ENCODE measurements at places on chromosomes 2 and 18.

GRCh38 chr2:126703311-126703710 is 47.4 kb downstream of the GYPC start:
- DNase-seq: no peak

- peak; percentile 72 for DNase-seq
Measured at GRCh38 chr2:221518201-221518934, 53.7 kb downstream of the EPHA4 start.

GRCh38 chr2:68932402-68932801 is 20.3 kb downstream of the GKN2 start:
- no peak for DNase-seq

DNA sequence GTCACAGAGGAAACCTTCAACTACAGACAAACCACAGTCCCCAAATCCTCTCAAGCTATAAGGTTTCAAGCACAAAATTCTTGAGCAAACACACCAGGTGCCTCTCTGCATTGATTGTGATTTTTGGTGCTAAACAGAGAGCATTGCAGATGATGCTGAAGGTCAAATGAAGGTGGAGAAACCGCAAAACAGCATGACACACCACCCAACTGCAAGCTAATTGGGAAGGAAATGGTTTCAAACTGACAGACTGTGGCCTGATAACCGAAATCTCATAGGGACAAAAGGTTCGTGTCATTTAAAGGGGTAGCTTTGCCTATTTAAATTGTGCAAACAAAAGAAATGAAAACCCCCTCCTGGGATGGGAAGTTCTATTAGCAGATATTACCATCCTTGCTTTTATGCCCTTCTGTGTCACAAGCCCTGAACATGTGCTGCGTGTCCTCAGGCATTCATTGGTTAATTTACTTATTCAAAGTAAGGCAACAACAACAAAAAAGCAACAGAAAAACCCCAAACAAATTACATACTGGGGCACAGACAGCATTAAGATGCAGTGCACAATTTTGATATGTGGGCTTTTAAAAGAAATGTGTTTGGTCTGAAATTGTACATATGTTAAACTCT is 154.9 kb downstream of the AQP4 start:
- DNase-seq: no peak

- DNase-seq: no peak
Measured at GRCh38 chr2:160741271-160741670, 247.7 kb upstream of the RBMS1 start.

GRCh38 chr2:110157153-110157793 is 41.7 kb upstream of the MALL start:
- peak; percentile 52 for DNase-seq

- DNase-seq: peak; percentile 78
Measured at GRCh38 chr2:219736209-219736608, 108.8 kb downstream of the SLC4A3 start.

DNA sequence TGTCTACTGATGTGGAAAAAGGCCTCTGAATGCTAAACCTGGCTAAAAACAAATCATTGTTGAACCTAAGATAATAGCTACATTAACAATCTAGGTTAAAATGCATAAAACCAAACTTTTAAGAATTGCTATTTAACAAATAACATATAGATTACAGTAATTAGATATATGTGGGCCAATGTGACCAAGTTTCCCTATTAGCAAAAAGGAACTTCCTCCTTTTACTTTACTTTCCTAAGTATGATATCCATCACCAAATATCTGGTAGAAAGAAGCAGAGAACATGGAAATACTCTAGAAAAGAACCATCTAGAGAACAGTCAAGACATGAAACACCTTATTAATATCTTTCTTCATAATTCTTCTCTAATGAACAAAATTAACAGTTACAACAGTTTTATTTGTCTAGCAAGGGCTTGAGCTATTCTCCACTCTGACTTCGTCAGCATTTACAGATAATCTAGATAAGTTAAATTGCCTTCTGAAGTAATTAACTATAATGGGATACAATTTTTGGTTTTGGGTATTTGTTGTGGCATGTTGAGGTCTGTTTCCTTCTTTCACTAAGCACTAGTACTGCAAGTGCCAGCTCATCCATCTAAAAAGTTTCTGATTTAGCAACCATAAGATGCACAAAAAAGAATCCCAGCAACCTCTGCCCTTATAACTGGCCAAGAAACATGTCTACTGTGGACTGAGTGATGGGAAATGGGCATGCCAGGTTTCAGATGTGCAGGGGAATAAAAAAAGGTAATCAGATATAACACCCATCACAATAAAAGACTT is 53.3 kb downstream of the MEMO1 start:
- DNase-seq: no peak

- peak; percentile 36 for DNase-seq
Measured at GRCh38 chr2:45637440-45637839, 14.0 kb upstream of the PRKCE start.

DNA sequence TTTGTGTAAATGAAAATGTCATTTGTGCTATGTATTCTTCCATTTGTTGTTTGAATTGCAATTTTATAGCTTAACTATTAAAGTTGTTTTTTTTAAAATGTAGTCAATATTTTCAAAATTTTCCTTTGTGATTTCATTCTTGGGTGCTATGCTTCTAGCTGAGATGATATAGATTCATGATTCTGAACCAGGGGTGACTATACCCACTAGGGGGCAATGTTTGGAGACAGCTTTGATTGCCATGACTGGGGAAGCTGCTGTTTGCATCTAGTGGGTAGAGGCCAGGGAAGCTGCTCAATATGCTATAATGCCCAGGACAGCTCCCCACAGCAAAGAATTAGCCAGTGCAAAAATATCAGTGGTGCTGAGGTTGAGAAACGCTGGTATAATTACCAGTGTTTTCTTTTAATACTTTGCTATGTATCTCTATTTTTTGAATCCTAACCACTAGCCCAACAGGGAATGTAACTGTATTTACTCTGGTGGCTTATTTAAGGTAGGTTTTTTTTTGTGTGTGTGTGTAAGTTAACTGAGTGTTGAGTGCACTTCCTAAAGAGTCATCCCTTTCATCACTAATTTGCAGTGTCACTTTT is 99.7 kb downstream of the MEP1B start:
- DNase-seq: peak; percentile 71

DNA sequence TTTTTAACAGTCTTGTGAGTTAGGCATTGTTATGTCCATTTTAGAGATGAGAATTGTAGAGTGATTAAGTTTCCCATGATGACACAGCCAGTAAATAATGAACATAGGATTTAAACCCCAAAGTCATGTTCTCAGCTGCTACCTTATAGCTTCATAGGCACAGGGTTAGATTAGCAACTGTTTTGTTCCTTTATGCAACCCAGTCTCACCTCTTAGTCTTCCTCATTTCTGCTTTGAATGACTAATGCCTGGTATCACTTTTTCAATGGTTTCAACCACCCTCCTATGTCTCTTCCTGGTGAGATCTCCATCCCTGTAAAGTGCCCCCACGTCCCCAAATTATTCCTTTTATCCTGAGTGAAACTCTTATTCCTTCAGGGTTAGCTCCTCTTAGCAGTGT is 44.3 kb downstream of the MFSD6 start:
- no peak for DNase-seq

DNA sequence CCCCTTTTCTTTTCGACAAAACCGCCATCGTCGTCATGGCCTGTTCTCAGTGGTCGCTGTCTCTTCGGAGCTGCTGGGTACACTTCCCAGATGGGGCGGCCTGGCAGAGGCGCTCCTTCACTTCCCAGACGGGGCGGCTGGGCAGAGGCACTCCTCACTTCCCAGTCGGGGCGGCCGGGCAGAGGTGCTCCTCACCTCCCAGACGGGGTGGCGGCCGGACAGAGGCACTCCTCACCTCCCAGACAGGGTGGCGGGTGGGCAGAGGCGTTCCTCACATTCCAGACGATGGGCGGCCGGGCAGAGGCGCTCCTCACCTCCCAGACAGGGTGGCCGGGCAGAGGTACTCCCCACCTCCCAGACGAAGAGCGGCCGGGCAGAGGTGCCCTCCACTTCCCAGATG is 138.9 kb downstream of the DTNB start:
- no peak for DNase-seq

DNA sequence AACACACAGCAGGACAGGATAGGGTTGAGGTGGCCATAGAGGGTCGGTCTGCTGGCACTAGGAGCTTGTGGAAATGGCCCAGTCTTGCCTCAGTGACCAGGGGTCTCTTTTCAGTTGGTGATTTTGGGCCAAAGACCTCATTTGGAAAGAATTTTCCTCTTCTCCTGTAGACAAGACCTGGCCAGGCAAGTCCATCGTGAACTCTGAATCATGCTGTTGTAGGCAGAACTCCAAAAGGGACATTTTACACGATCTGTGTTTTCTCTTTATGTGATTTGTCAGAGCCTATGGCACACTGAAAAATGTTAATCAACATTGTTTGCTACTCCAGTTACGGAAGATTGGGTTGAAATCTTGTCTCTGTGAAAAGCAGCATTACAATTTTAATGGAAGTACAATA is 126.1 kb upstream of the PXDN start:
- no peak for DNase-seq

DNA sequence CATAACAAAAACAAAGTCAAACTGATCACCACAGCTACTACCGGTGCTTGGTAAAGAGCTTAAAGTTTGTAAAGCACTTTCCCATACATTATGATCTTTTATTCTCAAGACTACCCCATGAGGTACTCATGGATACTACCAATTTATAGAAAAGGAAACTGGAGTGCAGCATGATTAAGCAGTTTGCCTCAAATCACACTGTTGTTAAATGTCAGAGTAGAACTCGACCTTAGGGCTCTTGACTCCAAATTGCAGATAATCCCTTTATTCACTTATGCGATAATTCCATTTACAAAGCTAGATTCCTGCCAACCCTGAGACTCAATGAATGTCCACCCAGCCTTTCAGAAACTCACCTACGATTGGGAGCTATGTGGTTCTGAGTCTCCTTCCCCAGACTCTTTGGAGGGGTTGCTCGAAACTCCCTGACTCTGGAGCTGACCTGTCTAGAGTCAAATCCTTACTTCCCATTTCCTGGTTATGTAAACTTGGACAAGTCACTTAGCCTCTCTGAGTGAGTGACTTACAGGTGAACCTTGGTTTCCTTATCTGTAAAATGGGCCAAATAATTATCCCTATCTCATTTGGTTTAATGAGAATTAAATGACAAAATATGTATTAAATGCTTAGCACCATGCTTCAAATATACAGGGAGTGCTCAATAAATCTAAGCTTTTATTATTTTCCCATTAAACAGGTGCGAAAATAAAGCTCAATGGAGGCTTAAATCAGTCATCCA is 47.4 kb downstream of the PSD4 start:
- no peak for DNase-seq

- no peak for DNase-seq
Measured at GRCh38 chr2:51068237-51068636, 36.3 kb upstream of the NRXN1 start.

- DNase-seq: no peak
Measured at GRCh38 chr2:224210286-224211180, 171.4 kb upstream of the SERPINE2 start.

GRCh38 chr2:65537651-65538385 is 105.4 kb upstream of the SPRED2 start:
- peak; percentile 72 for DNase-seq

DNA sequence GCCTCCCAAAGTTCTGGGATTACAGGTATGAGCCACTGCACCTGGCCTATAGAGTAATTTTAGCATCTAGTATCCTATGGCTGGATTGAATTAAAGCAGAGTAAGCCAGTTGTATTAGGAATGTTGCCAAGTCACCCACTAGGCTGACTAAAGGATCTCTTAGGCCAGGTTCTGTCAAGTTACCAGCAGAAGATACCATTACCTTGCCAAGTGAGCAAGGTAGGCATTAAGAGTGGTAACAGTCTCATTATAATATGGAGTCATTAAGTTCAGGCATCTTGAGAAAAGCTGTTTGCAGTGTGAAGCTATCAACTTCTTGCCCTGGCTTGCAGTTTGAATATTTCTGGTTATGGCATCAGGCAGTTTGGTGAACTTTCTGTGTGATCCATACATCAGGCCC is 37.0 kb upstream of the MTCL1 start:
- no peak for DNase-seq

GRCh38 chr2:241105641-241106040 is 3.6 kb upstream of the MTERF4 start:
- no peak for DNase-seq

- peak; percentile 86 for DNase-seq
Measured at GRCh38 chr2:219525533-219526232, 11.4 kb downstream of the ASIC4 start.
